Stimulated activated CD4-positive, alpha-beta T cell treated with anti-CD3 and anti-CD28 coated beads, Interleukin-1b, Interleukin-23, amount 100 ng/mL, for 24 hours (primary cell): ENCODE measurements at places on chromosomes 12 and 14.

GRCh38 chr12:51430196-51430895 lies 5.7 kb downstream of the SLC4A8 start:
- no peak for DNase-seq

DNA sequence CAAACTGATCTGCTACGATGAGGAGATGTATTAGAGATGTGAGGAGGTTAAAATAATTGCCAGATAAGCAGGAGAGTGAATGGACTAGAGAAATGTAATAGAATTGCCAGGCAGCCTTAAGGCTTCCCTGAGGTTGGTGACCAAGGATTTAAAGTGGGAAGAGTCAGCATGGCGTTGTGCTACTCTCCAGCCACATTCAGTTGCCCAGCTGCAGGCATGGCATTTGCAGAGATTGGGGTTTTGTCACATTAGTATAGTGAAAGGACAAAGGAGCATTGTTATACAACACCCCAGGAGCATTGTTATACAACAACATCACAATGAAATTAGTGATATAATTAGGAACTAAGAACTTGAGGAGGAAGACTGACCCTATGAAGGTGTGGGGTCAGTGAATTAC lies 31.7 kb downstream of the MARK3 start:
- DNase-seq, result no peak

GRCh38 chr14:65277580-65278270 lies 134.8 kb upstream of the FUT8 start:
- no peak for DNase-seq

DNA sequence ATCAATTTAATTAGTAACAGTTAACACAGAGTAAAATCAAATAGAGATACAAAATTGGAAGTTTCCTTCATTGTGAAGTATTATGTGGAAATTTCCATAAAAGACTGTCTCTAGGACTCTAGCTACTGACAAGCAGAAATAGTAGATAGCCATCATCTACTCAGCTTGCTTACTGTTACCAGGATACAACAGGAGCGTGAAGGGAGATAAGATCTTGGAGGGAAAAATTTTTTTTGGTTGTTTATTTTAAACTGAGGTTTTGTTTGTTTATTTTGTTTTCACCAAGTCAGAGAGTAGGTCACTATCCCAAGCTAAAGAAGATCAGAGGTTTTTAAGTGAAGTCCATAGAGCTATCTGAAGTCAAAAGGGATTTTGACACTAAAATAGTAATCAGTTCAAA lies 861.3 kb upstream of the MGAT4C start:
- no peak for DNase-seq

DNA sequence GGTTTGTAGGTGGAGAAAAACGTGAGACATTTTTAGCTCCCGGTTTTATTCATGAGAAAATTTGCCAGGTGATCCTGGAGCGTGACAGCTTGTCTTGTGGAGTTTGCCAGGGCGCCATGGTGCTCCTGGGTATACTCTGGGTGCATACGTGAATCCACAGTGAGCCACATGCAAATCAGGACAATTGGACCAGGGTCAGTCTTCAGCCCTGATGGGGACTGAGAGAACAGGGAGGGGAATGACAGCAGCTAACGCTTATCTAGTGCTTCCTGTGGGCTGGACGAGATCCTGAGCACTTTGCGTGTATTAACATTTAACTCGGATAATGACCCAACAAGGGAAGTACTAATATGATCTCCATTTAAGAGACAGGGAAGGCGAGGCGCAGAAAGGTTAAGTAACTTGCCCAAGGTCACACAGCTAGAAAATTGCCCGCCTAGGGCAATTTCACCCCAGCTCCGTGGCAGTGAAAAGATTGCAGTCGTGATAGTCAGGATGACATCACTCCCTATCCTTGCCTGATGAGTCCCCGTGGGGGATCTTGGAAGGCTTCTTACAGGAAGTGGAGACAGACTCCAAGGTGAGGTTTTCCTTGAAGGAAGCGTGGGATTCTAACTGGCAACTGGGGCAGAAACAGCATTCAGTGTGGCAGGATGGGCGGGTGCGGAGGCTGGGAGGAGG lies 118.4 kb upstream of the NCOR2 start:
- DNase-seq, result no peak

GRCh38 chr14:103546652-103547454 lies 15.6 kb downstream of the BAG5 start:
- DNase-seq, result peak; percentile 68

- no peak for DNase-seq
Measured at GRCh38 chr14:26330982-26331381, 266.9 kb downstream of the NOVA1 start.

GRCh38 chr12:120854804-120855203 lies 49.4 kb downstream of the SPPL3 start:
- no peak for DNase-seq

GRCh38 chr12:5188472-5188871 lies 144.8 kb downstream of the KCNA5 start:
- DNase-seq, result no peak
